ENCODE measurements at places on chromosomes 5 and 9.

GRCh38 chr9:102631559-102631958 lies 363.6 kb upstream of the CYLC2 start:
- no peak for DNase-seq

DNA sequence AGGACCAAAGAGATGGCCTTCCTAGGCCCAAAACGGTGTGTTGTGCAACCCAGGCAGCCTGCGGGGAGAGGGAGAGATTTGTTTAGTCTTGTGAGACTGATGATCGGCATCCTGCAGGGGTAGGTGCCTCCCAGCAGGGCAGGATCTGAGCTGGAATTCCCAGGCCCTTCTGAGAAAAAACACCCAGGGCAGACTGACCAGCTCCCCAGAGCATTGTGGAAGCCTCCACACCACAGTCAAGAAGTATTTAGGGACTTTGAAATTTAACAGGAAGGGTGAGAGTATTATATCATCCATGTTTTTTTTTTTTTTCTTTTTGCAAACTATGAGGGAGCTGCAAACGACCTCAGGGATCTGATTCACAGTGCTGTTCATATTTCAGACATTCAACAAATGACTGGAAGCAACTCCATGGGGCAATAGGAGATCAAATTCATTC lies 104.5 kb upstream of the LHFPL2 start:
- DNase-seq: no peak

- DNase-seq: no peak
Measured at GRCh38 chr5:112063856-112064255, 306.9 kb upstream of the NREP start.

GRCh38 chr5:133083901-133084300 lies 32.1 kb downstream of the HSPA4 start:
- DNase-seq: no peak

DNA sequence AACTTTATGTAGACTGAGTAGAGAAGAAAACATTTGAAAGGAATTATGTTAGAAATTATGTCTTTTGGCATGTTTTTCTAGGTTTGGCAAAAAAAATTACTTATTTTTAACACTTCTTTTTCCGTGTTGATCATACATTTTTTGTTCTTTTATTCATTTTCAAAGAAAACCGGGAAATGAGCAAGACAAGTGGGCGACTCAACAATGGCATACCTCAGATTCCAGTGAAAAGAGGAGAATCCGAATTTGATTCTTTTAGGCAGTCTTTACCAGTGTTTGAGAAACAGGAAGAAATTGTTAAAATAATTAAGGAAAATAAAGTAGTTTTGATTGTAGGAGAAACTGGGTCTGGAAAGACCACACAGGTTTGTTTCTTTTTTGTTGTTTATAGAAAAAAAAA lies 12.9 kb downstream of the YTHDC2 start:
- DNase-seq: no peak

GRCh38 chr9:31807574-31808256 lies 576.7 kb upstream of the ACO1 start:
- no peak for DNase-seq
